ENCODE measurements at places on chromosomes 6 and 20.

- DNase-seq, result no peak
These were observed 68.3 kb upstream of the TMEM244 start for GRCh38 chr6:129929433-129929832.

DNA sequence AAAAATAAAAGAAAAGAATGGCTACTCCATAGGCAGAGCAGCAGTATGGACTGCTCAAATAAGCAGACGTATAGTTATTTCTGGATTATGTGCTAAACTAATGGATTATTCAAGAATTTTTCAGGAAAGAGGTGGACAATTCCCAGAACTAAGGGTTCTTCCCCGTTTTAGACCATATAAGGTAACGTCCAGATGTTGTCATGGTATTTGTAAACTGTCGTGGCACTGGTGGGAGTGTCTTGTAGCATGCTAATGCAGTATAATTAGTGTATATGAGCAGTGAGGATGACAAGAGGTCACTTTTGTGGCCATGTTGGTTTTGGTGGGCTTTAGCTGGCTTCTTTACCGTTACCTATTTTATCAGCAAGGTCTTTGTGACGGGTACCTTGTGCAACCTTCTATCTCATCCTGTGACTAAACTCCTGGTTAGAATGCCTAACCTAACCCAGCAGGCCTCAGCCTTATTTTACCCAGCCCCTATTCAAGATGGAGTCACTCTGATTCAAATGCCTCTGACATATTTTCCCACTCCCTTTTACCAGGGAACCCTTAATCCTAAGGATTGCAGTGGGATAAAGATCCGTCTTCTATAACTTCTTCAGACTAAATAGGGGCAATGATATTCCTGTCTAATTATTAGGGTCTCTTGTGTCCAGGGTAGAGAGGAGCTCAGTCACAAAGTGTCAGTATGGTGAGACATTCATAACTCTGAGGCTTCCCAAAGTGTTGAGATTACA, 11.1 kb upstream of the TRIM38 start:
- DNase-seq, result no peak

DNA sequence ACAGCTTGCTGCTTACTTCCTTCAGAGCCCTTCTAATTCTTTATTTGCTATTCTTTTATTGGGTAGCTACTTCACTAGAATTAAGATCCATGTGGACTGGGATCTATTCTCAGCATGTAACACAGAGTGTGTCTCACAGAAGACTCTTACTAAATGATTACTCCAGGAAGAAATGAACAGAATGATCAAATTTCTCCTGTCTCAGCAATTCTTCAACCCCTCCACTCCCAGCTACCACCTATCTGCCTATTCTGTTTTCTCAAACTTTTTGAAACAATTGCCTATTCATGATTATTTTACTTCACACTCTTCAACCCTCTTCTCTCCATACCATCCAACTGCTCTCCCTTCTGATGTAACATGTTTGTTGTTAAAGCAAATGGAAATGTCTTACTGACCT, 132.6 kb downstream of the BTBD9 start:
- DNase-seq, result no peak

DNA sequence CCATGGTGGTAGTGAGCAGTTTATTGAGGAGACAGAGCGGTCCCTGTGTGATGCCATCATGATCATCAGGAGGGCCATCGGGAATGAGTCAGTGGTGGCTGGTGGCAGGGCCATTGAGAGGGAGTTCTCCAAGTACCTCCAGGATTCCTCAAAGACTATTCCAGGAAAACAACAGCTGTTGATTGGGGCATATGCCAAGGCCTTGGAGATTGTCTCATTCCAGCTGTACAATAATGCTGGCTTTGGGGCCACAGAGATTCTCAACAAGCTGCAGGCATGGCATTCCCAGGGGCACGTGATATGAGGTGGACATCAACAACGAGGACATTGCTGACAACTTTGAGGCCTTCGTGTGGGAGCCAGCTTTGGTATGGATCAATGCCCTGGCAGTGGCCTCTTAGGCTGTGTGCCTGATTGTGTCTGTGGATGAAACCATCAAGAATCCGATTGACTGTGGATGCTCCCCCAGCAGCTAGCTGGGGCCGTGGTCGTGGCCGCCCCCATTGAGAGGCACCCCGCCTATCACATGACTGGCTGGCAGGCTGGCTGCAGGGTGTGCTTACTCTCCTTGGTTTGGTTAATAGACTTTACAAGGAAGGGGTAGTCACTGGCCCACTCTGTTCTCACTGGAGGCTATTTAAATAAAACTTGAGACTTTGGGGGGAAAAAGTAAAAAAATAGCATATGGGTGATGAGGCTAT, 16.7 kb downstream of the RAET1E start:
- DNase-seq, result no peak

DNA sequence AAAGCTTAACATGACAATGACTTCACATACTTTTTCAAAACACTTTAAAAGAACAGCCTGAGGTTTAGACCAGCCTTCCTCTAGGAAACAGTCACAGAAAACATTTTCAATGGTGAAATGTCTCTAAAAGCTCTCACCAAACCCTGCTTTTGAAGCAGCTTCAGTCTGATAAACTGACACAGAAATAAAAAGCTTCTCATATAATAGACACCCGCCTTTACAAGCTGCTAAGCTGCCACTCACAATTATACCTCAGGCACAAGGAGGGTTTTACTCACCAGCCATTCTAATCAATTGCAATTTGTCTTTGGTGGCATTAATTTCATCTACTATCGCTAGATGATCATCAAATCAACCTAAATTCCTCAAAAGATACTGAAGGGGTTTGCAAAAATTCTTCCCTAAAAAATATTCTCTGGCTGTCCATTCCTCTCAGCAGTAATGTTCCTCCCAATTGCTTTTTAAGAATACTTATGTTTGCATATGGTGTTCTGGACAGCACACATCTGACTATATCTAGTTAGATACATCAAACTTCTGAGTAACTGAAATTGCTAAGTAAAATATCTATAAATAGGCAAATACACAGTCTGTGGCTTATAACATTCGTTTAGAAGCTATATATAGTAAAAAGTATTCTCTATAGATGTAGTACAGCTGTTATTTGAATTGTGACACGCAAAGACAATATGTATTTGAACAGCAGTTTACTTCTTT, 29.4 kb downstream of the KIF13A start:
- no peak for DNase-seq

DNA sequence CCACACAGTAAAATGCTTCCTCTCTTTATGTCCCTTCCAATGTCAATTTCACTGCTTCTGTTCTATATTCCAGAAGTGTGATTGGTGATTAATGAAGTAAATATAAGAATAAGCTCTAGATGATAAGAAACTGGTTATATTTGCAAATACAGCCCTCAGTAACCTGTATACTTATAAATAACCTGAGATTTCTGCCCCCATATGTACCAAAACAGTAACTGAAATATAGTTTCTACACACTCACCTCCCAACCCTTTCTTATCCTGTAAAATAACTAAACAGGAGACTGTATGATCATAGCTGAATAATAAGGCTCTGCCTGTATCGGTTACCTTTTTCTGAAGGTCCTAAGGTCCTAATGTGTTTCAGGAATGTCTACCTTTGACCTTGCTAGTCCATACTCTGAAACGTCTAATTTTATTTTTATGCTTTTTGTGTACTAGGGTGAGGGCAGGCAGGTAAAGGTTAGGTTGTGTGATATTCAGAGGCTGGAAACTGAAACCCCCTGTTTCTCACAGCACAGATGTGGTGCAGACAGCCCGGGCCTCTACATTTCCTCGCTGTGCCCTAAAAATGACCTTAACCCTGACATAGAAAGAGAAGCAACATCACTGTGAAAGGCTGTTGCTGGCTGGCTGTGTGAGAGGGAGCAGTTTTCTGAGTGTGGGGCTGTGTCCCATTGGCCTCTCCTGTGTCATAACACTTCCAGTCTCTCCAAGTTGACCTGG, 378.8 kb downstream of the CENPW start:
- DNase-seq, result no peak

GRCh38 chr6:17656644-17657043, 50.1 kb downstream of the NUP153 start:
- DNase-seq, result no peak

- DNase-seq, result no peak
These were observed 7.2 kb downstream of the RIN2 start for GRCh38 chr20:19765266-19765665.

GRCh38 chr6:107030151-107030550, 2.2 kb downstream of the MTRES1 start:
- no peak for DNase-seq

GRCh38 chr20:20683481-20684321, 28.7 kb downstream of the RALGAPA2 start:
- DNase-seq, result no peak

GRCh38 chr20:58092353-58092752, 136.1 kb downstream of the ANKRD60 start:
- DNase-seq, result no peak

DNA sequence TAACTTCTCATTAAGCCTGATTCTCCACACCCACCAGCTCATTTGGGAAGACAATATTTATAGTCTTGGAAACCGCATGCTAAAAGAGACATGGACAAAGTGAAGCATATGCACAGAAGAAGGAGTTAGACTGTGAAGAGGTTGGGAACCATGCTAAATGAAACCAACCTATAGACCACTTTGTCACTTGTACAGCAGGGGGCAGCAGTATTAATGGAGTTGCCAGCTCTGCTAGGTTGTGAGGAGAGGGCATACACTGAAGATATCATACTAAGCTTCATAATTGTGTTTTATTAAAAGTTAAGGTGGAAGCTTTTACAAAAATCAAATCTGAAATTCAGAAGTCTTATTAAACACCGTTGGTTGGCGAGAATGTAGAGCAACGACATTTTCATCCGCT, 38.3 kb upstream of the HMGCLL1 start:
- DNase-seq, result no peak

Measured in stimulated activated CD8-positive, alpha-beta memory T cell treated with anti-CD3 and anti-CD28 coated beads, Interleukin-12 subunit alpha, Interleukin-12 subunit beta, amount 100 ng/mL, for 1 hour (primary cell).